ENCODE measurements at places on chromosomes 1 and 21.

GRCh38 chr1:209190591-209191261, 392.8 kb upstream of the CAMK1G start:
- DNase-seq, result no peak

GRCh38 chr21:28142697-28143096, 850.0 kb downstream of the LTN1 start:
- no peak for DNase-seq

GRCh38 chr1:192303029-192303428, 13.8 kb upstream of the RGS21 start:
- no peak for DNase-seq

DNA sequence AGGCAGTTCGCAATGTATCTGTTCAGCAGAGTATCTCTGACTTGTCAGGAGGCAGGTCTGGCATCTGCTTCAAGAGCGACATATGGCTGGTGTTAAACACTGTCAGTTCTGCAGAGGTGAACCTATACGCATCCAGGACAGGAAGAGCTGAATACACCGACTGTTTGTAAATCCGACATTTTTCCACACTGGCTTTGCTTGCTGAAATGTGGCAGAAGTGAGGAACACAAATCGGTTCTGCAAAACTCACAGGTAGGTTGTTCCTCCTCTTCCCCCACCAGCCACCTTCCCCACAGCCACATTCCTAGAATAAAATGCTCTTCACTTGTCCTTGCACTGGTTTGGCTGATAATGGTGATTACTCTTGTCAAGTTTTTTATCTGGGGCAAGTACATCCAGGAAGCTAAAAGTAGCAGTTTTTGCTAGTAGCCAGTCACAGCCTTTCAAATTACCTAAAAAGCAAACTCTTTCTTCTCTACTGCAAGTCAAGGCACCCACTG, 289.2 kb downstream of the GRIK1 start:
- no peak for DNase-seq

GRCh38 chr1:169305948-169306347, 61.6 kb downstream of the NME7 start:
- no peak for DNase-seq

DNA sequence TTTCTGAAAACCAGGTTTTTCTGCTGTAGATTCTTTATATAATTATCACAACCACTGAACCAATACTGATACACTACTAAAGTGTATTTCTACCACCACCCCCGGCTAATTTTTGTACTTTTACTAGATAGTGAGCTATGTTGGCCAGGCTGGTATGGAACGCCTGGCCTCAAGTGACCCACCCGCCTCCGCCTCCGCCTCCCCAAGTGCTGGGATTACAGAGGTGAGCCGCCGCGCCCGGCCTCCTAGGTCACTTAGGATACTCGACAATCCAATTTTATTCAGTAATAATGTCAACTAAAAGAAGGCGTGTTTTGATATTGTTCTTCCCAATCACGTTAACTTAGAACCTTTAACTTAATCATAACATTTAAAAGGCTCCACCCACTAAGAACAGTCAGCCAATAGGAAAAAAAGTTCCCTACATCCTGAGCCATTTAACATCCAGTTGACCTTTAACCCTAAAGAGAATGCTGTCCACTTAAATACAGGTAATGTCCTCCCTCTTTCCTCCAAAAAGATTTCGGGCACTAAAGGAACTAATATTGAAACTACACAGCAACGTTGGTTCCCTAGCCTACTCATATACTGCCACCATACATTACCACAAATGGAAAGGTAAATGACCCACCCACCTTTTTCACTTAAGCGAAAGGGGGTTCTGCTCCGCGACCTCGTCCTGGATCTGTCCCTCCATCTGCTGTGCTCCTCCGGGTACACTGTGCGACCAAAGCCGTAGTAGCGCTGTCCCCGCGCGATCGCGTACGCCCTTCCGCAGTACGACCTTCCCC, 1.2 kb downstream of the RSRP1 start:
- DNase-seq, result no peak

DNA sequence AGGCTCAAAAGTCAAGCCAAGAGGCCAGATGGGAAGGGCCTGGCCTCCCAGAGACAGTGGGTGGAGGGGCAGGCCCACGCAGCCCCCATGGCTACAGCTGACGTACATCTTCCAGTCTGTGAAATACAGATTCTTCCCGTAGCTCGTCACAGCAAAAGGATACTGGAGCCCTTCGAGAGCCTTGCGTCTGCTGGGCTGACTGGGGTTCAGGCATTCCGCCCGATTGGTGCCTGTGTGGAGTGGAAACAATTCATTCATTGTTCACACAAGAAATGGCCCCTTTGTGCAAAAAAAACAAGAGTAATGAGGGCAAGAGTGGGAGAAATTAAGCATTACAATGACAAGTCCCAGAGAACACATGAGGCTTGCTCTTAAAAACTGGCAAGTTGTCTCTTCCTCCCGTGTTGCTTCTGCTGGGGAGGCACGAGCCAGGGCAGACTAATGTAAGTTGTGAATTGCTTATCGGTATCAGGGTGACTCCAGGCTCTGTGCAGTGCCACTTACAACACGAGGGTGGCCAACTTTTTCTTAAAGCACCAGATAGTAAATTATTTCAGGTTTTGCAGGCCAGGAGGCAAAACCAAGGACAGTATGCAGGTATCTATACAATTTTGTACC, 85.1 kb downstream of the NID1 start:
- DNase-seq, result no peak

DNA sequence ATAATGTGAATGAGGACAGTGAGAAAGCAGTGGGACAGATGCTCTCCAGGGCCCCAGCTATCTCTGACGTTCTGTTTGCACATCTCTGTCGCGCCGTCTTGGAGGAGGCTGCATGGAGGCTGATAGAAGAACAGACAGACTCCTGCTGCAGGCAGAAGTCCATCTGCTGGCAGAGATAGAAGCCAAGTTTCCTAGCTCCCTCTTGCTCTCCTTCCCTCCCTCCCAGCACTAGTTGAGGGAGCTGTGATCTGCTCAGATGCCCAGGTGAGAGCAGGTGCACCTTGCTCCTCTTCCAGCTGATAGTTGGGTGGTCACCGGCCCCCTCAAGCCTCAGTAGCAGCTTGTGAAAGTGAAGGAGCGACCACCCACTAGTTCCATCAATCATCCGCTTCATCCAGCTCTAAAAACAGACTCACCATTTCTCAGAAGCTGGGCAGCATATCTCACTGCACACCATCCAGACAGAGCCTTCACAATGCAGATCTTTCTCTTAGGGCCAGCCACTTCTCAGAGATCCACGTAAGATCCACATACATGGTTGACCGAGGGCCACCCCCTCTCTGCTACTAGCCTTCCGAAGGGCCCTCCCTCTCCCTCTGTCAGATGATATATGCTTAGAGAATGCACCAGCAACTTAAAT, 12.9 kb downstream of the LRRN2 start:
- DNase-seq, result no peak

DNA sequence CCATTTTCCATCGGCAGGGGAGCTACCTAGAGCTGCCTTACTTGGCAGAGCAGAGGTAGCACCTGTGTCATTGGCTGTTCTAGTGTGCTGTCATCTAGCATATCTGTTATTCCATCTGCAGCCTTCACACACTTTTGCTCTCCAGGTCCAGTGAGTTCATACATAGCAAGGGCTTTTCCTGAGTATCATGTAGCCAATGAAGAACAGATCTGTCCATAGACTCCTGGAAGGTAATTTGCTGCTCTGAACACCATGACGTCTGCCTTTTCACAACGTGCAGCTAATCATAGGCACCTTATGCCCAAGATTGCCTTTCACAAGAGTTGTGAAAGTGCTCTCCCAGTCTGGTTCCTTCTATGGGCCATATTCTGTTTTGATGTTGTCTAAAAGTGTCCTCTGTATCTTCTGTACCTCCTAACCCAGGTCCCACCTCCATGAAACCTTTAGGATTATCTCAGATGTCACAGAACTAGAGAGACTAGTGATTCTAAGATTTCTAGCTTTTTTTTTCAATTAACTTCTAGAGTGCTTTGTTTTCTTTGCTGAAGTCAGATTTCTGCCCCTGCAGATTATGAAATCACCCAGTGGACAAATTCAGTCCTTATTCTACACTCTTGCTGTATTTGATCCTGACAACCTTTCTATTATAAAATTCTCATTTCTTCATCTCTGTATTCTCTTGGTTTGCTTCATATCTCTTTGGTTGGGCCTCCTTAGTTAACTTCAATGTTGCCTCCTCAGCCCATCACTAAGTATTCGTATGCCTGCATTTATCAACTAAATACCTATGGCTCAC, 134.8 kb downstream of the PBX1 start:
- no peak for DNase-seq

DNA sequence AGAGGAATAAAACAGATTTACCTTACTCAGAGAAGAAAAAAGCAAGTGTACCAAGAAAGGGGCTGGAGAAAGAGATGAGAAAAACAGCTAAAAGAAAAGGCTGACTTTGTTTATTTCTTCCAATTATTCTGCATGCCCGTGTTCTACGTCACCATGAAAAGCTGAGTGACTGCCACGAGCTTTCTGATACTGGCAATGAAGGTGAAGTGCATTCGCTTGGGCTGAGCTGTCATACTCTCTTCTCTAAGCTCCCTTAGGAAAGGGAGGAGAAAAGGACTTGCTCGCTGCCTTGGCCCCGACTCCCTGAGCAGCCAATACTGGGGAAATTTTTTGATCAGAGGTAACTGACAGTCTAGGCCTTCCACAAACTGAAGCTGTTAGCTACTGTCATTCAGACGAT, 105.4 kb downstream of the SMYD2 start:
- no peak for DNase-seq

DNA sequence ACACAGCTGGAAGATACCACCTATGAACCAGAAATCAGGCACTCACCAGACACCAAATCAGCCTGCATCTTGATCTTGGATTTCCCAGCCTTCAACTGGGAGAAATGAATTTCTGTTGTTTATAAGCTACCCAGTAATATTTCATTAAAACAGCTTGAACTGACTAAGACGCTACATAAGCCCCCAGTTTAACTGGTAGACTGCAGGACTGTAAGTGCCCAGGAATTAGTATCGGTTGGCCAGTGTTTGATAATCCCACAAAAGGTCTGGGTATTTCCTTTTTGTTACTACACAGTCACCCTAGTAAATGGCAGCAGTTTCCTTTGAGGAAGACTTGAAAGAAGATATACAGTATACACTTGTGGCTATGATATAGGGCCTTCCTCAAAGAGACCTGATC, 7.3 kb upstream of the SLC35D1 start:
- no peak for DNase-seq

DNA sequence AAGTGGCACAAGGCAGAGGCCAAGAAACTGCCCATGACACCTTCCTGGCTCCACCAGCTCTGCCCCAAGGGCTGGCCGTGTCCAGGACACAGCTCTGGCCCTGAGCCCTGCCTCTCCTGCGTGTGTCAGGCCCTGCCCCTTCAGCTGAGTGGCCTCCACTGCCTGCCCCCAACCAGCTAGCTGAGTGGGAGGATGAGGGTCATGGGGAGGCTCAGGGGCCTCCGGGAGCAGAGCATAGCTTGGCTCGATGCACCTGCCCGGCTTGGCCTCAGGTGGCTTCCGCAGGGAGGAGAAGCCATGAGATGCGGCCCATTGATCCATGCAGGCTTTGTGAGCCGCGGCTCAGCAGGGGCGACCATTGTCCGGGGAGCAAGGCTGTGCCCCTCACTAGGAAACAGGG, 108.7 kb upstream of the TTC34 start:
- no peak for DNase-seq

GRCh38 chr1:17588048-17588871, 48.8 kb downstream of the ARHGEF10L start:
- no peak for DNase-seq

- no peak for DNase-seq
These were observed 199.4 kb upstream of the EDN2 start for GRCh38 chr1:41683681-41684500.

DNA sequence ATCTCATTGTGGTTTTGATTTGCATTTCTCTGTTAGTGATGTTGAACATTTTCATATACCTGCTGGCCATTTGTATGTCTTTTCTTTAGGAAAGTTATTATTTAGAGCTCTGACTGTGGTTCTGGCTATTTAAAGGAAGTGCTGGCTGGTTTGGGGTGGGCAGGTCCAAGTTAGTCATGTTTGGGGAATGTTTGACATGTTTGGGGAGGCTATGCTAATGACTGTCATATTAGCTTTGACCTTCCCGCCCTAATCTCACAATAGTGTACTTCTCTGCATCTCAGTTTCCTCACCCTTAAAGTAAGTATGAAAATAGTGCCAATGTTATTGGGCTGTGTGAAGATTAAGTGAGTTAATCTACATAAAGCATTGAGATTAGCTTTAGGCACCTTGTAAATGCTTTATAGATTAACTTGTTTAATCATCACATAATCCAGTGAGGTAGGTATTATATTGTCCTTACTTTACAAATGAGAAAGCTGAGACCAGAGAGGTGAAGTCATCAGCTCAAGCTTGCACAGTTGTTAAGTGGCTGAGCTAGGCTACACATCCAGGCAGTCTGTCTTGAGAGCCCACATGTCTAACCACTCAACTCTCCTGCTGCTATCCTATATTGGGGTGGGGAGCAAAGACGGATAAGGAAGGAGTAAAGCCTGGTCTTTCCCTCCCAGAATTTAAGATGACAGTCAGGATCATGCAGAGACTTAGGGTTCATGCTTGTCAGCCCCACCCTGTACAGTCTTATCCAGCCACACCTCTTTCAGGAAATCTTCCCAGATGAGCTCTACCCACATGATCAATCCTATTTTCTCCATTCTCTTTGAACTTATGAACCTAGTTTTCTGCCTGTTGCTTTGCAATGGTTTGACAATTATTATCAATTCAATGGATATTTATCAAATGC, 22.8 kb upstream of the CRNN start:
- no peak for DNase-seq

- no peak for DNase-seq
These were observed 9.1 kb downstream of the PLOD1 start for GRCh38 chr1:11943619-11944018.

- DNase-seq, result no peak
These were observed 10.7 kb downstream of the ATP1A4 start for GRCh38 chr1:160161965-160162705.

- DNase-seq, result no peak
These were observed 106.0 kb downstream of the RABGAP1L start for GRCh38 chr1:174265282-174265681.

- no peak for DNase-seq
These were observed 40.9 kb upstream of the CAMK1G start for GRCh38 chr1:209542585-209542984.

DNA sequence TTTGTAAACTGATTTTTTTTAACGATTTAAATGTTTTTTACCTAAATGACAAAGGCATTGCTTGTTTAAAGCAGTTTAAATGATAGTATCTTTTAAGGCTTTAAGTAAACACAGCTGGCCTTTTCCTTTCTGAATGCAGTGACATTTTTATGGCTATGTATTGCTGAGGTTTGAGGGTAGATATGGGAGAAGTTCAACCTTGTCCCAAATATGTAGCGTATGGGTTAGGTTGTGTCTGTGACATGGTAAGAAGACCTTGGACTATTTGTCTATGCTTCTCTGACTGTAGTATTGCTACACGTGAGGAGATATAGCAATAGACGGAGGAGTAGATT, 32.5 kb downstream of the PKNOX1 start:
- DNase-seq, result no peak

DNA sequence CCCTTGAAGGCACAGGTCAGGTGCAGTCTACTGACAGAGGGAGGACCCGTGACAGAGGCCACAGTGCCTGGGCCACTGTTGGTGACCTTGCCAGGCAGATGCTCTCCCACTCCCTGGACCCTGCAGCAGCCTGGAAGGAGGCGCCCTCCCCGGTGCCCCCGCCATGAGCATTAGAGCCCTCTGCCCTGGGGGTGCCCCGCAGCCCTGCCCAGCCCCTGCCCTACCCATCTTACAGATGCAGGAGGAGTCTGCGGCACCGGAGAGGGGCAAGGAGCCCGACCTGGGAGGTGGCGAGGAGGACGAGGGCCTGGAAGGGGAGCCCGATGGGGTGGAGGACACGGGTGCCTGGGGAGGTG, 9.7 kb upstream of the SMIM1 start:
- DNase-seq, result no peak

All from GOT3 (cell line).